ENCODE measurements at places on chromosomes 2 and 18. TPM values are rescaled to one million over a fixed set of nuclear protein-coding genes. Genes with fewer than 3 reads are reported as not detected.

RAX gene
- not detected for total RNA-seq

FBXO15 gene
- total RNA-seq = 0.36 TPM

NT5DC4 gene
- not detected for total RNA-seq

CIDEA gene
- not detected for total RNA-seq

SKA1 gene
- total RNA-seq = not detected

NLRC4 gene
- total RNA-seq = 1.8 TPM

G6PC2 gene
- total RNA-seq = not detected

LHCGR gene
- total RNA-seq = not detected

ARL4C gene
- 8.2 TPM for total RNA-seq

GRCh38 chr2:227006189-227006897 is 157.7 kb downstream of the COL4A4 start:
- H3K27me3 ChIP-seq = no peaks in the 10 kb centered on the region
- H3K36me3 ChIP-seq = no peaks in the 10 kb centered on the region
- no peak overlapping the region for H3K27ac ChIP-seq

GRCh38 chr2:6948677-6949351 is 31.6 kb downstream of the RNF144A start:
- no peak overlapping the region for H3K4me3 ChIP-seq
- H3K27me3 ChIP-seq = no peaks in the 10 kb centered on the region
- no peak for DNase-seq

DNA sequence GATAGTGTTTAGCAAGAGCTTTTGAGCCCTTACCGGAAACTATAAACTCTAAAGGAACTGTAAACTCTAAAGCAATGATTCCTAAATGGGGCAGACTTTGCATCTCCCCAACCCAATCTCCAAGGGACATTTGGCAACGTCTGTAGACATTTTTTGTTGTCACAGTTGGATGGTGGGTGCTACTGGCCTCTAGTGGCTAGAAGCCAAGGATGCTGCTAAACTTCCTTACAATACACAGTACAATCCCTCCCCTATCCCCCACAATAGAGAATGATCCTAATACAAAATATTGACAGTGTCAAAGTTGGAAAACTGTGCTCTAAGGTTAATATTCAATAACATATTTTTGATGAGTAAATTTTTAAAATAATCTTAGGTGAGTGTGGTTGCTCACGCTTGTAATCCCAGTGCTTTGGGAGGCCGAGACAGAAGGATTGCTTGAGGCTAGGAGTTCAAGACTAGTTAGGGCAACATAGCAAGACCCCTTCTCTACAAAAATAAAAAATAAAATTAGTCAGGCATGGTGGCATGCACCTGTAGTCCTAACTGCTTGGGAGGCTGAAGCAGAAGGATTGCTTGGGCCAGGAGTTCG is 66.7 kb downstream of the PTPN4 start:
- H3K27me3 ChIP-seq = no peaks in the 10 kb centered on the region
- H3K27ac ChIP-seq = no peak overlapping the region
- no peak for DNase-seq
- no peaks in the 10 kb centered on the region for H3K4me1 ChIP-seq

- H3K4me1 ChIP-seq = peaks cover 6% of the 10 kb centered on the region
- no peak overlapping the region for H3K27ac ChIP-seq
- H3K4me3 ChIP-seq = no peak overlapping the region
- no peaks in the 10 kb centered on the region for H3K27me3 ChIP-seq
Measured at GRCh38 chr2:238668426-238668825, 179.5 kb upstream of the TWIST2 start.
